ENCODE measurements at places on chromosomes 2 and 18.

GRCh38 chr2:37599688-37600525 lies 71.5 kb downstream of the CDC42EP3 start:
- DNase-seq = no peak

DNA sequence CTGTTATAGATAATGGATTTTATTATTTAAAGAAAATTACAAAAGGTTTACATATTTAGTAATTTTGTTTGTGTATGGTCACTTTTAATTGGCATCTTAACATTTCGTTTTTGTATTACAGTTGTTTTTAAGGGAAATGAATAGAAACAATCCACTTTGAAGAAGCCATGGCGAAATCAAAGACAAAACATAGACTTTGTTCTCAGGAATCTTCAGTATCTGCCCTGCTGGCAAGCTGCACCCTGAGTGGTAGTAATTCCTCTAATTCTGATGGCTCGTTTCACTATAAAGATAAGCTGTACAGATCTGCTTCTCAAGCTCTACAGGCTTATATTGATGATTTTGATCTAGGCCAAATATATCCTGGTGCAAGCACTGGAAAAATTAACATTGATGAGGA lies 2.7 kb downstream of the C18orf54 start:
- DNase-seq = no peak

DNA sequence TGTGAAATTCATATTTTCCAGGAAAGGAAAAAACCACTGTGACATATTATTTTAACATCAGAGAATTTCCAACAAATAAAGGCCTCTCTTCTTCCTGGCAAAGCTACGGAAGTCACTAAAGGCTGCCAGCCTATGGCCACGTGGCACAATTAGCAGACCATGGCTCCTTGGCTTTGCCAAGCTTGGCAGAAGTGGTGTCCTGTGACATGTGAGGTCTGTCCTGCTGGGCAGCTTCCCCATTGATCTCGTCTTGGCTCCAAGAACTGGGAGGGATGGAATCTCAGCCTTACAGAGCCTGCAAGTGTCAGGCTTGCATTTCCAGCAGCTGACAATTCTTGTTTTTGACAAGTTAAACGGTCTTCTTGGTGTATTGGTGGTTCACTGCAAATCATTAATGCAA lies 226.9 kb upstream of the THSD7B start:
- DNase-seq = no peak

DNA sequence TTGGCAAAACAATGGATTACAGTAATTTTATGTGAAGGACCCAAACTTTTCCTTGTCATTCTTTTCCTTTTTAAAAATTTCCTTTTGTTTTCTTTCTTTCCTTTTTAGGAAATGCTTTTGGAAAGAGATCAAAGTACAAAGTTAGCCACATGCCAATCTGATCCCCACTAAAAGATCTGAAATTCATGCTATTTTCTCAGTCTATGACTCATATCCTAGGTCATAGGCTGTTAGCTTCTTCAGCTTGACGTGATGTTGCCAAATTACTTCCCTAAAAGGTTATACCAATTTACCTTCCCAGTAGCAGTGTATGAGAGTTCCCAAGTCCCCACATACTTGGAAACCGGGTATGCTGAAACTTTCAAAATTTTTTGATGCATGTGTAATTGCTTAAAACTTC lies 355.3 kb downstream of the INSIG2 start:
- no peak for DNase-seq

GRCh38 chr18:77250926-77251729 lies 1.5 kb downstream of the GALR1 start:
- no peak for DNase-seq

GRCh38 chr2:125983364-125983763 lies 672.6 kb upstream of the GYPC start:
- DNase-seq = no peak

DNA sequence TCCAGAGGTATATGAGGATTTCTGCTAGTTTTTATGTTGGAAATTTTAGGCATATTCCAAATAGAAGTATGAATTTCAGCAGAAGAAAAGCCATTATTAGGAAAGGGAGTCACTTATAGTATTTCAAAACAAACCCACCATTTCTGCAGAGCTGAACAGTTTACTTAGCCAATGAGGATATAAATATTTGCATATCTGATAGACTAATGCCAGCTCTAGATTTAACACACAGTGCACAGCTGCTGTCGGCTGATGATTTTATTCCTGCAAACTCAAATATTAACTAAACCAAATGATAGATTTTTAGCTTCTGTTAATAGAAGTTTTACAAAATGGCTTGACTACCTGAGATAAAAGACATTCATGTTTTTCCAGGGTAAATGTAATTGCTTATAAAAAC lies 375.8 kb upstream of the FANCL start:
- DNase-seq = no peak

- DNase-seq = no peak
Observed at GRCh38 chr2:181153886-181154285, 173.5 kb downstream of the UBE2E3 start.

DNA sequence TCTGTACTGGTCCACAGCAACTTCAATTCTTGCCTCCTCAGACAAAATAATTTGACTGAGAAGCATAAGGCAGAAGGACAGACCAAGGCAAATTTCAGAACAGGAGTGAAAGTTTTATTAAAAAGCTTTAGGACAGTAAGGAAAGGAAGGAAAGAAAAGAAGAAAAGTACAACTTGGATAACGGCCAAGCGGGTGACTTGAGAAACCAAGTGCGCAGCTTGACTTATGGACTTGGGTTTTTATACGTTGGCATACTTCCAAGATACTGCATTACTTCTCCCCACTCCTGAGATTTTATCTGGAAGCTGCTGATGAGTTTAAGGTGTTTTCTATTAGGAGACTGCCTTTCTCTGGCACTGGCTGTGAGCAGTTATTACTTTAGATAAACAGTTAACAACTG lies 64.7 kb downstream of the CCDC178 start:
- no peak for DNase-seq

DNA sequence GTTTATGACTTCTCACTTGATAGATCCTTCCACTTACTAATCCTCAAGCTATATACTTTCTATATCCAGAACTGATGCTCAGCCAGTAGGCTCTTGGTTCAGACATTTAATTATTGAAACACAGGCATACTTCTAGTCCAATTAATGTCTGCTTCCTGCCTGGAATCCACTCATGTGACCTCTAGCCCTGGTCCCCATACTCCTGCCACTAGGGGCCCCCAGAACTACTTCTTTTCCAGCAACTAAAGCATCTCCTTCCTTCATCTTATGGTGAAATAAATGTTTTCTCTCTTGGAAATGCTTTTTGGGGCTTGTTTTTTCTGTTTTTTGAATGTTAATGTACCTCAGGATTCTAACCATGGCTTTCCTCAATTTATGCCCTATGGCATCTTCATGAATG lies 527.6 kb downstream of the SATB2 start:
- DNase-seq = no peak

- DNase-seq = no peak
Observed at GRCh38 chr2:196963043-196963442, 36.5 kb upstream of the PGAP1 start.

GRCh38 chr18:36446059-36446458 lies 148.5 kb downstream of the FHOD3 start:
- DNase-seq = no peak

DNA sequence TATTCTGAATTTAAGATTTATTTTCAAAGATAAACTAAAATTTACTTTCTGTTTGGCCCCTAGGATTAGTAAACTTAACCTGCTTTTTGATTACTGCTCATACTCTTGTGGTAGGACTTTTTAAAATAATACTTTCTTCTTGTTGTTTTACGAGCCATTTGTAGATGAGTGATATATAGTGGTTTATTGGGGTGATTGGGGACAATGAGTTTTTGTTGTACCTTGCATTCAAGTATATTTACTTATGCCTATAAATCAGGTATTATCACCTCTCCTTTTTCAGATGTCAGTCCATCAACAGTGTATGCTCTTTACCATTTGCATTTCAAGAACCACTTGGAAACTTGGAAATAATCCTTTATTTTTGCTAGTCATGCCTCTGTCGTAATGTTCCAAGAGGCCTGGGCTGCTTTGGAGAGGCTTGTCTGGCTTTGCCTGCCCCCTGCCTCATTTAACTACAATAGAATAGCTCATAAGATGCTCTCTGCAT lies 131.3 kb downstream of the COMMD1 start:
- no peak for DNase-seq

- DNase-seq = no peak
Observed at GRCh38 chr2:95026471-95027368, 1.2 kb downstream of the MAL start.

DNA sequence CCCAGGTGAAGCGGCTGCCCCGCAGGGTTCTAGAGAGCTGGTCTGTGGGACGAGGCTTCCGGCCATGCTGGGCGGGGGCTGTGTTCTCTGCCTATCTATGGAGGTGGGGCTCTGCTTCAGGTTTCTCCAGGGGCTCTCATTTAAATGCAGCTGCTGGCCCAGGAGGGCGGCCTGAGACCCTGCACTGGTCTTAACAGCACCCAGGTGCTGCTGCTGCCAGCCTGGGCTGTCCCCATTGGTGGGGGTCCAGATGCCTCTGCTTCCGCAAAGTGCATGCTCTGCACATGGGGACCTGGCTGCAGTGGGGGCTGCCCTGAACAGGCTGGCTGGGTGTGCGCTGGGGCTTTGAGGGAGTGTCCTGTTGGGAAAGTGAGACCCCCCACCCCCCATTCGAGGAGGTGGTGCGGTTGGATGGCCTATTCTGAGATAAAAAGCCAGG lies 29.7 kb upstream of the ALLC start:
- DNase-seq = peak; percentile 4

GRCh38 chr2:85852937-85853498 lies 35.8 kb downstream of the ST3GAL5 start:
- no peak for DNase-seq

GRCh38 chr2:158723181-158723838 lies 71.8 kb upstream of the DAPL1 start:
- DNase-seq = no peak

- no peak for DNase-seq
Observed at GRCh38 chr18:35933982-35934381, 38.5 kb upstream of the RMP24 start.

- DNase-seq = no peak
Observed at GRCh38 chr18:8238507-8238906, 370.7 kb upstream of the RAB12 start.

DNA sequence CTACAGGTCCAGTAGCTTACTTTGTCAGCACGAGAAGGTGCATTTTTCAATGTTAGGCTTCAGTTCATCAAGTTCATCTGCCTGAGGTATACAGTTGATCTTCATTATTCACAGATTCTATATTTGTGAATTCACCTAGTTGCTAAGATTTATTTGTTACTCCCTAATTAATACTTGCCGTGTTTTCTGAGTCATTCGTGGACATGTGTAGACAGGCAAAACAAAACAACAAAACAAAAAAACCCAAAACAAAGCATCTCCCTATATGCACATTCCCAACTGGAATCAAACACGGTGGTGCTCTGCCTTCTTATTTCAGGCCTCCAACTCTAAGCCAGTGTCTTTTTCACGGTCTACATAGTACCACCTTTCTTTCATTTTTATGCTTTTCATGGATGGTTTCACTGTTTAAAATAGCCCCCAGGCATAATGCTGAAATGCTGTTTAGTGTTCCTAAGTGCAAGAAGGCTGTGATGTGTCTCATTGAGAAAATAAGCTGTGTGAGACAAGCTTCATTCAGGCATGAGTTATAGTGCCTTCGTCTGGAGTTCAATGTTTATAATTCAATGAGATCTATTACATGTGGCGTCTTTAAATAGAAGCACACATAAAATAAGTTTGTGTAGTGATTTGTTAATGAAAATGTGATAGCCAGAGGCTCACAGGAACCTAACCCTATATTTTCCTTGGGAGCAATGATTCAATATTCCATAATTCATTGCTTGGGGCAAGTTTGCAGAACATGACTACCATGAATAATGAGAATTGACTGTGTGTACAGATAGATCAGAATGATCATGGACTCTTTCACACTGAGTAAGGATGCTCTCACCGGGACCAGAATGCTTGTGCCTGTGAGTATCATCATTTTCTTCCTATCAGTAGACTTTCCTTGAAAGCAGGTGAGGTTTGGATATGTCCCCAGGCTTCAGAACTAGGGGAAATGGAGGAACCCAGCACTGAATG lies 24.6 kb downstream of the ITGB6 start:
- DNase-seq = no peak

DNA sequence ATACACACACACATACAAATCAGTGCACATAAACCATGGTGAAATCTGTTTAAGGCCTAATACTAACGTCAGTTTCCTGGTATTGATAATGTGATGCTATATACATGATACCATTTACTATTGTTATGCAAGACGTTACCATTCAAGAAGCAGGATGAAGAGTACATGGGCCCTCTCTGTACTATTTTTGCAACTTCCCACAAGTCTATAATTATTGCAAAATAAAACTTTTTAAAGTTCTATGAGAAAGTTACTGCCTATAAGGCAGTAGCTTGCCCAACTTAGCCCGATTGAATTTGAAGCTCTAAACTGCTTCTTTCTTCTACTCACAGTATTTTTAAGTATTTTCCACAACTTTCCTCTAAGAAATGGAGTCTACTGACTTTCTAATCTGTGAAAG lies 74.0 kb downstream of the BCL2 start:
- no peak for DNase-seq

GRCh38 chr2:34492561-34493455 lies 893.7 kb upstream of the FAM98A start:
- no peak for DNase-seq

DNA sequence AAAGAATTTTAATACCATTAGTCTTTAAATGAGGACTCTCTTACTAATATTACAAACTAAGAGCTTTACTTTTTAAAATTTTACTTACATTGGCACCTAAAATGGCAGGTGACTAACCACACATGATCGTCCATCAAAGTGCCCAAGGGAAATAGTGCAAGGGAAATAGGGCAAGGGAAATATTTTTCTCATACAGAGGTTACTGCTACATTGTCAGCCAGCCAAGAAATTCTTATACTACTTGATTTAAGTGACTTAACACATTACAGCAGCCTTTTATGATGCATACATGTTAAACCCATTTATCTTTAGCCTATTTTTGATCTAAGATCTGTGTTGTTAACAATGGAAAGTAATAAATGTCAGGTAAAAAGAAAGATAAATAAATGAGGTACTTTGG lies 587.2 kb upstream of the PKDCC start:
- DNase-seq = no peak

GRCh38 chr2:7809640-7810039 lies 872.2 kb upstream of the ID2 start:
- no peak for DNase-seq

- DNase-seq = no peak
Observed at GRCh38 chr2:25339791-25340180, 1.9 kb downstream of the DNMT3A start.
